ENCODE measurements at places on chromosomes 1 and 21.

DNA sequence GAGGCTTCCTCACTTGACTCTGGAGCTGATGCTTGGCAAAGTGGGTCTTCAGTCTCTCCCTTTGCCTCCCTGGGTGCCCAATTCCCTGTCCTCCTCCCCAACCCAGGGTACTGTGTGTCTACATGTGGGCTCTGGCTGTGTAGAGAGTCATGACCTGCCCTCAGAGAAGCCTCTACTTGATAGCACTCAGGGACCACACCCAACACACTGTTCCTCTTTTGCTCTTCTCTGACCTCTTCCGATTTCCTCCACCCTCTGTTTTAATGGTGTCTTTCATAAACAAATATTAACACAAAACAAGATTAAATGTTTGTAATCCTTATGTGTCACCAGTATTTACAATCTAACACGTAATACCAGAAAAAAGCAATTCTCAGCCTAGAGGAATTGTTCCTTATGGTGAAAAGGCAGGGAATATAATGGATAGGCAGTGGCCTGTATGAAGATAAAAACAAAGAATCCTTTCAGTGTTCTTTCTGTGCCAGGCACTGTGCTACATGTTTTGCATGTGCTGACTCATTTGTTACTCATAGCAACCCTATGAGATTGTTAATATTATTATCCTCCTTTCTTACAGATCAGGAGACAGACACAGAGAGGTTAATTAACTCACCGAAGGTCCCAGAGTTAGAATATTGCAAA lies 58.2 kb downstream of the HSD3B1 start:
- DNase-seq, result no peak

DNA sequence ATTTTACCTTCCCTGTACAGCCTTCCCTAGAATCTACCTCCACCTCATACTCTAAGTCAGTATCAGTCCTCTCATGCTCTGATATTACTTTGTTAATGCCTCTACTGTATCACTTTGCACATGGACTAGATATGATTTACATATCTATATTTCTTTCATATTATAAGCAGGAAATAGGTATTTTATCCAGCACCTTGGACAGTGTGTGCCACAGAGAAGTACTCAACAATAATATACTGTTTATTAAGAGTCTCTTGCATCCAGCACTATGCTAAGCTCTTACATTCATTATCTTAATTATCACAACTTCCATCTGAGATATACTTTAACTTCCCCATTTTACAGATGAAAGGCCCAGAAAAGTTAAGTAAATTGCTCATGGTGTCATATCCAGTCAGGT lies 247.9 kb upstream of the DAB1 start:
- no peak for DNase-seq

GRCh38 chr21:42632771-42633690 lies 20.4 kb upstream of the PDE9A start:
- no peak for DNase-seq

DNA sequence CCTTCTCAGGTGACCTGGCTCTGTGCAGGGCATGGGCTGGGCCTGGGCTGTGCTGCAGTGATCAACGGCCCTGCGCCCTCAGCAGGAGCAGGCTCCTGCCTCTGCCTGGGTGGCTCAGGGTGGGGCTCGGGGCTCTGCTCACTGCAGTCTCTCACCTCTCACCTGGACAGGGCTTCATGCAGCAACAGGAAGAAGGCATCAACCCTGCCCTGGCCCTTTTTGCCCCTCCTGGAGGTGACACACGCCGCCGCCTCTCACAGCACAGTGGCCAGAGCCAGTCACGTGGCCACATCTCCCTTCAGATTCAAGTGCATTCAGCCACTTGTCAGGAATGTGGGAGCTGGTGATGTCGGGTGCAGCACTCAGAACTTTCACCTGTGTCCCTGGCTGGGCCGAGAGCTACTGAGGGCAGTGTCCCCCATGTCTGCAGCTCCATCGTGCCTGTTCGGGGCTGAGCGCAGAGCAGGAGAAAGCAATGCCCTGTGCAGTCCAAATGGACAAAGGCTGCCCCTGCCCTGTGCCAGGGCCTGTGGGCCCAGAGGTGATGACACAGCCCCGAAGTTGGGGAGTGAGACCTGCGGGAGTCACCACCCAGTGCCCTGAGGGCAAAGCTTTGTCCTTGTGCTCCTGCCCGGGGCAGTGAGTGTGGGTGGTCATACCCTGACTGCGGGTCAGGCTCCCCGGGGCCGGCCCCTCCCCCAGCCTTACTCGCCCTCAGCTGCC lies 314.0 kb downstream of the PTPRU start:
- no peak for DNase-seq

DNA sequence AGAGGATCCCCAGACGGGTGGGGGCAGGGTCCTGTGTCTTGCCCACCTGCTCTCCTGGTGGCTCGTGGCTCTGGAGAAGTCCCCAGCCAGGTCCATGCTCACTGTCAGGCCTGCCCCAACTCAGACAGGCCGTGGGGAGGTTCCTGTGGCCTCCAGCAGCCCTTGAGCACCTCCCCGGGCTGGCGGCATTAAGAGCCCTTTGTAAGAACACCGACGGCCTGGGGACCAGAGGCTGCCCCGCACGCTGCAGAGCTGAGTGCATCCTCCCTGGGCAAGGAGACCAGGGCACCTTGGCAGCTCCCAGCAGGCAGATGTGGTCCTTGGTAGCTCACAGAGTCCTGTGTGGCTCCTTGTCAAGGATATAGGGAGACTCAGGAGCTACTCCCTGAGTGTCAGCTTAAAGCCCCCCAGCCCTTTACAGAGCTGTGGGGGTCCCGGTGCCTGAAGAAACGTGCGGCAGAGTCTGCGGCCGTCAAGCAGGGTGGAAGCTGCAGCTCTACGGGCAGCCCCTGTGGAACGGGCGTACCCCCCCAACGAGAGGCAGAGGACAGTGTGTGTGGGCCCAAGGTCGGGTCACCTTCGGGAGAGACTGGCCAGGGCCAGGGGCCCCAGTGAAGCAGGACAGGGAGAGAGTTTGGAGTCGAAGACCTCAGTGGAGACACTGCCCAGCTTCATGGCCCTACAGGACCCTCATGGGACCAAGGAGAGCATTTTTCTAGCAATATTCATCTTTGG lies 118.6 kb downstream of the PRDM16 start:
- no peak for DNase-seq

DNA sequence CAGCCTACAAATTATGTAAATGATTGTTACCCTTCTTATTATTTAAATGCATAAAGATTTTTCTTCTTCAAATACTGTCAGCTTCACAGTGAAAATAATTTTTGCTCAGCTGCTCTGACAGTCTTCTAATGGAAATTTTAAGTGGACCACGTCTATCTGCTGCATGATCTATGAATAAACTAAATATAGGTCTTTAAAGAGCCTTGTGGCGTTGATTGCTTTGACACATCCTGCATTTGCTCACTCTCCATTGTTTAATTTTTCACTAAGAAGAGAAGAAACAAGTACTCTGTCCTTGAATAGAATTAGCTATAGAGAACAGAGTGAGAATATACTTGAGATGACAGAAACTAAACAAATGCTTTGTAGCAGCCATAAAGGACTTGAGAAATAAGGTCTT lies 826.1 kb downstream of the MRPL39 start:
- DNase-seq, result no peak
